Right renal pelvis (tissue), 4 donors: ENCODE measurements at places on chromosomes 1 and 21. TPM values are rescaled to one million over a fixed set of nuclear protein-coding genes. Genes with fewer than 3 reads are reported as not detected.

GRCh38 chr1:18373882-18374493, 106.7 kb upstream of the KLHDC7A start:
- DNase-seq = no peak

GRCh38 chr1:40627987-40628902, 37.2 kb downstream of the RIMS3 start:
- DNase-seq = no peak

DNA sequence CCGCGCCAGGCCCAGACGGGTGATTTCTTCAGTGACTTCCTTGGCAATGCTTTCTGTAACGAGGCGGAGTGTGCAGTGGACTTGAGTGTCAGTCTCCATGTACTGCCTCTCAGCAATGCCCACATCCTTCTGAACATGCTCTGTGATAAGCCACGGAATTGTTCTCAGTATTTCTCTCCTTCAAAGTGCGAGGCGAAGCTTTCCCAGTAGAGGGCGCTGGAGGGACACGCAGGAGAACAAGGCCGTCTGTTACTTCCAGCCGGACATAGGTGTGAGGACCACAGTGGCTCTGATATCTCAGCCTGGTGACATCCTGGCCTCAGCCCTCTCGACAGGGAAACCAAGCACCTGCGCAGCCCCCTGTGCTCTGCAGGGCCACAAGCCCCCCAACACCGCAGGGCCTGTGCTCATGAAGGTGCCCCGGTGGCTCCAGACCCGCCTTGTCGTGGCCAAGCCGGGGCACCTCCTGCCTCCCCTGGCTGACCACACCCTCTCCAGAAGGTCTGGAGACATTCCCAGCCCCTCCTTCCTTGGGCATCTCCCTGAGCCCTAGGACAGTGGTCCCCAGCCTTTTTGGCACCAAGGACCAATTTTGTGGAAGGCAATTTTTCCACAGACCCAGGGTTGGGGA, 46.1 kb upstream of the BACE2 start:
- peak; percentile 66 for DNase-seq

DNA sequence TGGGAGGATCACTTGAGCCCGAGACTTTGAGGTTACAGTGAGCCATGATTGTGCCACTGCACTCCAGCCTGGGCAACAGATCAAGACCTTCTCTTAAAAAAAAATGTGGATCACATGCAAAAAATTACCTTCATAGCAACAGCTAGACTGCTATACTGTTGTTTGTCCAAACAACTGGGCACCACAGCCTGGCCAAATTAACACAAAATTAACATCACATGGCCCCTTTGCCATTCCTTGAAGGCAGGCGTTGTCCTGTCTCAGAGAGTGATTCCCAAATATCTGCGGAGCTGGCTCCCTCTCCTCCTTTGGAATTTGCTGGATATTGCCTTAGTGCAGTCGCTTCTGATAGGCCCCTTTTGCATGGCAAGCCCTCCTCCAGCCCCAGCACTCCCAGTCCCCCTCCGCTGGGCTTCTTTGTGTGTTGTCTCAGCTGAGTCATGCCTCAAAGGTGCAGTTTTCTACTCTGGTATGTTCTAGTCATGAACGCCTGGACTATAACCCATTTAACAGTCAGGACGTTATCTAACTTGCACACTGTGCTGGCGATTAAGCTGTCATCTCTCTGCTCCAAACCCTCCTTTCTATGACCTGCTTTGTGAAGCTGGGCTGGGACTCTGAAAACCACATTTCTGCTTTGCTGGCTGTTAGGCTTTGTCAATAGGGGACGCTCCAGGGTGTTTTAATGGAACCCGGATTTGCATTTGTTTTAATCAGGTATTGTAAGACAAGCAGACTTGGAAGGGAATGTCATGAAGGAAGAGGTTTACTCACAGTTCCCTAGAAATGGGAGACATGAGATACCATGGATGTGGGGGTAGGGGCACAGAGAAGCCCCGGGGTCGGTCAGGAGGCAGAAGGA, 20.1 kb upstream of the HPCAL4 start:
- DNase-seq = no peak

DNA sequence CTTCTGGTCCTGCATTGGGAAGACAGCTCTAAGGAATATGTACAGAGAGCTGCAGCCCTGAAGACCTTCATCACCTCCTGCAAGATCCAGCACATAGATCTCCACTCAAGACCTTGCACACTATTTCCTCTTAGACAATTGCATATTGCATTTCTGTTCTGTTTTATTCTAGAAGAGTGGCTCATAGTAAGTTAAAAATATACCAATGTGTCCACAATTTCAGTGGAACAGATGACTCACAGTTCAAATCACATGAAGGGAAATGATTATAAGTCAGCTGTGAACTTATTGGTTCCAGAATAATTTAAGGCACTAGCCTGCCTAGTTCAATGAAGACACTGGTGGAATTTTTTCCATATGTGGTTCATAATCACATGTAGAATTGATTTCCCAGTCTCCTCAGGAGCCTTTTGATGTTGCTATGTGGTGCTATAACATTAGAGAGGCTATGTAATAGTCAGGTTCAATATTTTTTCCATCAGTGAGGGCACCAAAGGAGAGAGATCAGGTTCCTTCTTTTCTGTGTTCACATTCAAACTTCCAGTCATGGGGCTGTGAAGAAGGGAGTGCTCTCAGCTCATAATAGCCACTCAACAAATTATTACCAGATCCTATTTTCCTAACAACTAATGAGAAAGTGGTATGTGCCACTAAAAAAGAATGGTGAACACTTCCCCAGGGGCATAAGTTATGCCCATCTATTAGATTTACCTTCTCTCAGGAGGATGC, 9.8 kb upstream of the AK5 start:
- DNase-seq = no peak

GRCh38 chr1:239997515-239998311, 94.0 kb upstream of the FMN2 start:
- no peak for DNase-seq

GRCh38 chr1:245301162-245301580, 146.4 kb downstream of the KIF26B start:
- no peak for DNase-seq

GRCh38 chr1:234676103-234676594, 66.2 kb upstream of the IRF2BP2 start:
- peak; percentile 70 for DNase-seq

GRCh38 chr1:242764161-242764560, 239.7 kb upstream of the PLD5 start:
- DNase-seq = no peak

DNA sequence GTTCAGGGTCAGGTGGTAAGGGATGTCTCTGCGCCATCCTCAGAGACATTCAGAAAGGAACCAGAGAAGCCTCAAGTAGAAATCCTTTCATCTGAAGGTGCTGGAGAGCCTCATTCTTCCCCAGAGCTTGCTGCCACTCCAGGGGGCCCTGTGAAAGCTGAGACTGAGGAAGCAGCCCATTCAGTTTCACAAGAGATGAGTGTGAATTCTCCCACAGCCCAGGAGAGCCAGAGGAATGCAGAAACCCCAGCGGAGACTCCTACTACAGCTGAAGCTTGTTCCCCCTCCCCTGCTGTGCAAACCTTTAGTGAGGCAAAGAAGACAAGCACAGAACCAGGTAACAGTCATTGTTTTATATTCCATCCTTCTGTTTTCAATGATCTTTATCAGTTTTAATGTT, 38.7 kb downstream of the ZBTB40 start:
- DNase-seq = no peak

GRCh38 chr1:37944086-37944763, 2.6 kb downstream of the INPP5B start:
- no peak for DNase-seq

GRCh38 chr1:30726236-30726635, 2.9 kb upstream of the MATN1 start:
- no peak for DNase-seq

DNA sequence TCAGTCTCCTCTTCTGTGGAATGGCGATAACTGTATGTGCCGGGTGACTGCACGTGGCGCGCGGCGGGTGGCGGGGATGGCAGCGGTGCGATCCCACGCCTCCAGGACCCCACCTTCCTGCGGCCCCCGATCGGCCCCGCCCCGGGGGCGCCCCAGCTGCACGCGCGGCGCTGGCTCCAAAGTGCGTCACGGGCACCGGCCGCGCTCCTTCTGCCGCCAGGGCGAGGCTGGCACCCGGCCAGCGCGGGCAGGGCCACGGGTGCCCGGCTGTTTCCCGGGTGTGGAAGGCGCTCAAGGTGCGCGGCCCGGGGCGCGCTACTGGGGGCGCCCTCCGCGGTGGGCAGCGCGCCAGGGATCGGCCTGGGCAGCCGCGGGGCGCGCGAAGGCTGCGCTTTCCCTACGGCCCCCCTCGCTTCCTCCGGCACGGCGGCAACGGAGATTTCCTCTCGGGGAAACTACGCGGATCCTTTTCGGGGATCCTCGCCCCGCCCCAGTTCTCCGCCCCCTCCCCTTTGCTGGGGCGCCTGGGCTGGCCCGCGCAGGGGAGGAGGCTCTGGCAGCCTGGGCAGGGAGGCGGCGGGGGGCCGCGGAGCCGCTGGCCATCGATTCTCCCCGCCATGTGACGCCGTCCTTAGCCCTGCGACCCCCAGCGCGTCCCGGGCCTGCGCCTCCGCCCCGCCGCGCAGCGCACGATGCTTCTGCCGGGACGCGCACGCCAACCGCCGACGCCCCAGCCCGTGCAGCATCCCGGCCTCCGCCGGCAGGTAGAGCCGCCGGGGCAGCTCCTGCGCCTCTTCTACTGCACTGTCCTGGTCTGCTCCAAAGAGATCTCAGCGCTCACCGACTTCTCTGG, at the start of gene EVA1C:
Gene EVA1C, plus strand, starts transcription at position 545 of the 853 bp plus-strand sequence. Its CDS starts 148 bp downstream, at position 693.
- no peak for DNase-seq

DNA sequence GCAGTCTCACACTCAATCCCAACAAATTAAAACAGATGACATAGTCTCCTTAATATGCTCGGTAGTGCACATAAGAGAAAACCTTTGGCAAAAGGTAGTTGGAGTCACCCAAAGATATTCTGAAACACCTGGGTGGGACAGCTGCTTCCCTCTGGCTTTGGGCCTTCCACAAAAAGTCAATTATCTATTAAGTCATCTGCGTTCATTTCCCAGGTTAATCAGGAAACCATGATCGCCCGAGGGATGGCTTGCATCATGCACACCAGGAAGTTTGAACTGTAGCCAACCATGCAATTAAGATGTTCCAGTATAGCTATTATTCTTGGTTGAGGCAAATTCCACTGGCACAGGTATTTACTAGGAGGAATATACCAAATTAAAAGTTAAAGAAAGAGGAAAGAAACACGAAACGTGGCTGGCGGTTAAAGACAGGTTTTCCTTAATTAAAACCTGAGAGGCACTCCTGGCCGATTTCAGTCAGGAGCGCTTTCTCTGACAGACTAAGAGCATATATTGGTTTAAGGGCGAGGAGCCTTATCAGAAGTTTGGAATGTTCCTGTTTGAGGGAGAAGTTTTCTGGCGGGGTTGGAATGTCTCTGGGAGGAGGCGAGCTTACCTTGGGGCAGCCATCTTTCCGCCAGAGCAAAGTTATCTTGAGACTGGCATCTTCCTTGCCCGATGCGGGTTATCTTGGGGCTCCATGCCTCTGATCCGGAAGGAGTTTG, 19.9 kb downstream of the CLDN17 start:
- peak; percentile 7 for DNase-seq

GRCh38 chr1:29960156-29960755, 723.9 kb downstream of the PTPRU start:
- no peak for DNase-seq

- no peak for DNase-seq
These were observed 12.8 kb upstream of the LRRC3 start for GRCh38 chr21:44442266-44443125.

DNA sequence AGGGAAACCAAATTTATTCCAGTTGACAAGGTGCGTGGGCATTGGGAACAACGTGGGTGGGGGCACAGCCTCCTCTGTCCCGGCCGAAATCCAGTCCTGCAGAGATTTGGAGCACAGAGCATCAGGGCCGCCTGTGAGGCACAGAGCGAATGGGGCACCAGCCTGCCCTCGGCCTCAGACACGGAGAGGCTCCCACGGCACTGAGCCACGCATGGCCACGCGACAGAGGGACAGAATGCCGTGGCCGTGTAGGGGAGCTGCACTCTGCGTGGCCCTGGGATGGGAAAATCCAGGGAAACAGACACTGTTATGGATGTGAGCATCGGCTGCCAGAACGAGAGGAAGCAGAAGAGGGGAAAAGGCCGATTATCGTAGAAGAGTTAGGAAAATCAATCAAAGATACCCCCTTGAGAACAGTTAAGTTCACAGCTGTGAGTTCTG, 13.5 kb upstream of the C1orf159 start:
- DNase-seq = no peak

DNA sequence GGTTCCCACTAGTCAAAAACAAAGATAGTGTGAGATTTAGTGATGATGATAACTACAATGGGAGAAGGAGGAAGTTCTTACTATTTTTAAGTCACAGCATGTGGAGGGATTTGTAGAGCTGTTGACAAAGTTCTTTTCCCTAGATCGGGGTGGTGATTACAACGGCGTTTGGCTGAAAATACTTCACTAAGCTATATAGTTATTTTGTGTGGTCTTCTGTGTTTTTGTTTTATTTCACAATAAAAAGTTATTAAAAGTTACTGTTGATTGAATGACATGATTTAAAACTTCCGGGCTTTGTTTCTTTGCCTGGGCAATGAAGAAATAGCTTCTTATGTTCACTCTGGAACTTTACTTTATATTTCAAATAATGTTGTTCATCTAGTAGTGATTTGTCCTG, 47.3 kb upstream of the SSX2IP start:
- DNase-seq = no peak

DNA sequence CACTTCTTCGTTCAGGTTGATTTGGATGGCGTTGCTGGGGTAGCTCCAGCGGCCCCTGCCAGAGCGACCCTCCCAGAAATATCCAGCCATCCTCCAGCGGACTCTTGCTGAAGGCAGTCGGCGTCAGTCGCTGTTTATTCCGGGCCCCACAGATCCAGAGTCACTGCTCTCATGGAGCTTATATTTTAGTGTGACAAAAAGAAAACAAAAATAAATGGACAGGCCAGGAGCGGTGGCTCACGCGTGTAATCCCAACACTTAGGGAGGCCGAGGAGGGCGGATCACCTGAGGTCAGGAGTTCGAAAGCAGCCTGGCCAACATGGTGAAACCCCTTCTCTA, 791 bp upstream of the CFAP298 start:
- no peak for DNase-seq

DNA sequence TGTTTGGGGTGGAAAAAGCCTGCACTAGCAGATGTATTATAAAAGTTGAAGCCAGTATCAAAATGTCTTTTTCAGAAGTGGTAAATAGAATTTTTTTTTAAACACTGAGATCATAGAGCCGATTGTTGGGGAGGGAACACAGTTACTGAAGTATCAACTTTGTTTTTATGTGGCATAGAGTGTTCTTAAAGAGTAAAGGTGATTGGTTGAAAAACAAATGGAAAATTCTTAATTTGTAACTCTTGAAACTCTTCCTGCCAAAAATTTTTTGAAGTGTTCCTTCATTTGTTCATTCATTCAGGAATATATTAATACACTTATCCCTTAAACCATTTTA, 83.3 kb downstream of the DISP1 start:
- DNase-seq = no peak

TM2D1 gene
- polyA plus RNA-seq = 87.9 TPM

TRIM67 gene
- polyA plus RNA-seq = 0.22 TPM

HDGF gene
- polyA plus RNA-seq = 281 TPM

SPRR5 gene
- not detected for polyA plus RNA-seq

RHCE gene
- 0.90 TPM for polyA plus RNA-seq

FALEC gene
- polyA plus RNA-seq = not detected

DCST1 gene
- 0.31 TPM for polyA plus RNA-seq

ZNF691 gene
- 21.4 TPM for polyA plus RNA-seq

CATSPERE gene
- polyA plus RNA-seq = 1.6 TPM

CCDC27 gene
- polyA plus RNA-seq = 0.21 TPM

LRRC3 gene
- 5.0 TPM for polyA plus RNA-seq

SLFNL1 gene
- polyA plus RNA-seq = 0.27 TPM

MFAP2 gene
- 213 TPM for polyA plus RNA-seq

INKA2 gene
- polyA plus RNA-seq = 1.8 TPM

TFF2 gene
- polyA plus RNA-seq = not detected
